Fibroblast of skin of right quadriceps (primary cell): ENCODE measurements at places on chromosomes 5 and 9.

- DNase-seq: no peak
Measured at GRCh38 chr5:39178861-39179260, 40.5 kb downstream of the FYB1 start.

DNA sequence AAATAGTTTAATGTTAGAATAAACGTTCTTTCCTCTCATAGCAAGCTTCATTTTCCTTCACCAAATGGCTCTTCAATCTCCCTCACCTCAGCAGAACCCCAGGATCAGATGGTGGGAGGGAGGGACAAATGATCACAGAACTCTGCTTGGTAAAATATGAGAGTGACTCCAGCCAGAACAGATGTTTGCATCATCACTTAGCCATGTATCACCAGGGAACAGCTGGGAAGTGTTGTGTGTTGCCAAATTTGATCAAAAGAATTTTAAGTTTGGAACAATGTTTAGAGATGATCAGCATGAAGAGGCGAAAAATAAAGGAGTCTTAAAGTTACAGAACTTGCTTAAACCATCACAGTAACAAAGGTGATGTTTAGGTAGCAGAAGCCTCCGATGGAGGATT, 115.7 kb downstream of the FRMD3 start:
- peak; percentile 42 for DNase-seq

GRCh38 chr5:166367391-166367790, 1924.1 kb upstream of the WWC1 start:
- no peak for DNase-seq

GRCh38 chr9:34363619-34364351, 12.9 kb downstream of the MYORG start:
- peak; percentile 32 for DNase-seq

DNA sequence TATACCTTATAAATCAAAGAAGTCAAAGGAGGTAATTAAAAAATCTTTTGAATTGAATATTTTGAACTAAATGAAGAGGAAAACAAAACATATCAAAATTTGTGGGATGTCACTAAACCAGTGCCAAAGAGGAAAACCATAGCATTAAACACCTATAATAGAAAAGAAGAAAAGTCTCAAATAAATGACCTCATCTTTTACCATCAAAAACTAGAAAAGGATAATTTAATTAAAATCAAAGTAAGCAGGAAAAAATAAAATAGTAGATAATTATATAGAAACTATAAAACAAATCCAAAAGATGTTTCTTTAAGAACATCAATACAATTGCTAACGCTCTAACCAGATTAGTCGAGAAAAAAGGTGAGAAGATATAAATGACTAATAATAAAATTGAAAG, 47.8 kb downstream of the LPAR1 start:
- no peak for DNase-seq

DNA sequence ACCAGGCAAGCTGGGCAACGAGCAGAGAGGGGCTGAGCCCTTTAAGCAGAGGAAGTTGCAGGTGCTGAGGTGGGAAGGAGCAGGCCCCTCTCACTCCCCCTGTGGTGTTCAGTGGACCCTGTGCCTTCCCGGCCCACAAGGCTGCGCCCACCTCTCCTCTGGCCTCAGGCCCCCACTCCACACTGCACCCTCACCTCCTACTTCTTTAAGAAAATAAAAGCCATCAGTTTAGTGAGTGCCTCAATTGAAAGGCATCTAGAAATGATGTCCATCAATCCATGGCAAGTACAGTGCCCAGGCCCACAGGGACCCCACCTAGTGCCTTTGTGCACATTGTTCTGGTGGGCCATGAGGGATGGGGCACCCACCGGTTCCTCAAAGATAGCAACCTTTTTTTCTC, 158.0 kb downstream of the PAX5 start:
- no peak for DNase-seq

- no peak for DNase-seq
Measured at GRCh38 chr9:93081081-93081529, 14.9 kb upstream of the CARD19 start.
